ENCODE measurements at places on chromosomes 12 and 14. TPM values are rescaled to one million over a fixed set of nuclear protein-coding genes. Genes with fewer than 3 reads are reported as not detected.

Gene TAS2R7
- not detected for total RNA-seq

Gene RNASE7
- total RNA-seq = not detected

Gene SERPINA1
- 32.1 TPM for total RNA-seq

Gene METTL3
- 71.9 TPM for total RNA-seq

Gene TMX1
- 86.4 TPM for total RNA-seq

DNA sequence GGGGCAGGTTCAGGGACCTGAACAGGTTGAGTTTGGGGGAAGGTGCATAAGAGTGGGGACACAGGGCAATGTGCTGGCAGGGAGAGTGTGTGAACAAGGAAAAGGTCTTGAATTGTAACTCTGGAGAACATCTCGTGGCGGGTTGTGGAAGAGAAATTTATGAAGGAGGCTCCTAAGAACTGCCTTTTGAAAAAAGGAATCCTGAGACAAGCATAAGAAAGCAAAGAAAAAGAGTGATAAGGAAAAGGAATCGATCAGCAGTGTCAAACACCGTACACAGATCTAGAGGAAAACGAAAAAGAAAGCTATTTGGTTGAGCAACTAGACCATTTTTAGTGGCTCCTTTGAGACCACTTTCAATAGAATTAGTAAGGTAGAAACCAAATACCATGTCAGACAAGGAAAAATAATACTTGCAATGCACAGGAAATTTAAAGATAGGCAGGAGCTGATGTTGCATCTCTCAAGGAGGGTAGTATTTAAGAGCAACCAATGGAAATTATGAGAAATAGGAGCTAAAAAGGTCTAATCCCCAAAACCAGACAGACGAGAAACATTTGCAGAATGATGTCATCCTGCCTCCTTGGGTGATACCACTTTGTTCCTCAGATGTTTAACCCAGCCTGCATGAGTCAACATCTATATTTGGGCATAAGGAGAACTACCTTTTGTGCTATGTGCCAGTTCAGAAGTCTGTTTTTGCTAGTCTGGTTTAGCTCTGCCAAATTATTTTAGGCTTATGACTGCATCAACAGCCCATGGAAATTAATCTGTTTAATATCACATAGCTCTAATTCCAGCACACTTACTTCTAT lies 64.5 kb upstream of the STK38L start:
- DNase-seq = peak; percentile 97

- no peak for DNase-seq
Measured at GRCh38 chr12:39199351-39199750, 243.6 kb downstream of the KIF21A start.

GRCh38 chr14:70186900-70187451 lies 1.8 kb downstream of the SLC8A3 start:
- no peak for DNase-seq

GRCh38 chr12:92088805-92089204 lies 56.8 kb downstream of the BTG1 start:
- no peak for DNase-seq

GRCh38 chr14:105142651-105143450 lies 25.7 kb downstream of the JAG2 start:
- DNase-seq = no peak

- no peak for DNase-seq
Measured at GRCh38 chr12:117213295-117213808, 23.1 kb upstream of the FBXO21 start.

DNA sequence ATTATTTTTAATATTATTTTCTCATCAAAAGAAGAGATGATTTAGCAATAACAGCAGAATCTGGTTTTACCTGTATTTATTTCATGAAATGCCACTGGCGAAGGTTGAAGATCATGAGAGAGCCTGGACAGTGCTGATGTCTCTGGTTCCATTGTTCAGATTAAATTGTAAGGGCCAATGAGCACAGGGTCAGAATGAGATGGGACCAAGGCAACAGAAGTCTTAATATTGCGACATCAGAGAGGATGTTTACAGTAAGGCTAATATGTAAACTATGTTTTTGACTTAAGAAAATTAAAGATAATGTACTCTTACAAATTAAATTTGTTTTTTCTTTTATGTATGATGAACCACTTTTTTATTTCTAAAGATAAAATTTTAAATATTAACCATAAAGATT lies 35.2 kb upstream of the KLRD1 start:
- DNase-seq = peak; percentile 10

GRCh38 chr14:98689951-98690350 lies 582.0 kb downstream of the BCL11B start:
- no peak for DNase-seq

DNA sequence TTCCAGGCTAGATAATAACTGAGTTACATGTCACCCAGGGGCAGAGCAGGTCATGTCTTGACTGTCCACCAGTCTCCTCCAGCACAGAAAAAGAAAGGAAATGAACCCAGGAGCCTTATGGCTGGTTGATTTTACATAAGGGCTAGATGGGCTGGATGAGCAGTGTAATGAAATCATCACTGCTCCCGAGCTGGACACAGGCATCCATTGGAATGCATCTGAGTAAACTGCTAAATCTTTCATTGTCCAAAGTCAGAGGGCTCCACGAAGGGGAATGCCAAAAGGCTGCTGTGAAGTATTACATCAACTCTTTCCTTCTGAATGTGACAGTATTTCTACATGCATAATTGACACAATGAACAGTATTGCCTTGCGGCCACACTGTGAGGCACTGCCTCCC lies 30.1 kb upstream of the TSPAN11 start:
- peak; percentile 45 for DNase-seq
